T-helper 2 cell treated with Interferon-gamma antibody and Interleukin-4, amounts not matched to agents 5 μg/mL and 100 μg/mL, for 36 hours (primary cell): ENCODE measurements at places on chromosomes 4 and X.
A peak's percentile ranks its signal among the peaks of the same experiment; 100 is the strongest.

DNA sequence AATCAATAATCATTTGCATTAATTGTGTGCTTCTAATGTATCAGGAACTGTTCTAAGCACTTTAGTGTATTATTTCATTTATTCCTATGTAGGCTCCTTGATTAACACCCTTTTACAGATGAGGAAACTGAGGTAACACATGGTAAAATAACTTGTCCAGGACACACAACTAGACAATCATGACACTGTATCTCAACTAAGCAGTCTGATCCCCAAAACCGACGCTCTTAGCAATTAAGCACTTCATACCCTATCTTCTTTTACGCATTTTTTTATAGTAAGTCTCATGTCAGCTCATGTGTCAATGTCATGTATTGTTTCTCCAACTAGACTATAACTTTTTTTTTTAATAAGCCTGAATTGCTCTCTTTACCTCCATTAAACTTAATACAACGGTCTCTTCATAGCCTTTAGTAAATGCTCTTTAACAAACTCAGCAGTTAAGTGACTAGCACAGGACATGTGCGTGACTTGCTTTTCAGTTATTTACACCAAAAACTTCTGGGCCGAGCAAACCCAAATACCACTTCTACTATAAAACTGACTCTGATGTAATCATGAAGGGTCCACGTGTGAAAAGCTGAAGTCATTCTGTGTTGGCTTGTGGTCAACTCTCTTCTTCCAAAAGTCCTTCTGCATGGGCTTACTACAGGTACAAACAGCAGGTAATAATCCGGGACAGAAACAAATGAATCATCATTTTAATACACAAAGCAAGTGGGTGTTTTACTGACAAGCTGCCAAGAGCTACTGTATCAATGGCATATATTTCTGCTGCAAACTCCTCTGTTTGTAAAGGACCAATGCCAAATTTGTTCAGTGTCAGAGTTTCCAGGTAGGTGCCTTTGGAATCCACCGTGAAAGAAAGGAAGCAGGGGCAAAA lies 7.9 kb upstream of the AMBN start:
- no peak for DNase-seq

DNA sequence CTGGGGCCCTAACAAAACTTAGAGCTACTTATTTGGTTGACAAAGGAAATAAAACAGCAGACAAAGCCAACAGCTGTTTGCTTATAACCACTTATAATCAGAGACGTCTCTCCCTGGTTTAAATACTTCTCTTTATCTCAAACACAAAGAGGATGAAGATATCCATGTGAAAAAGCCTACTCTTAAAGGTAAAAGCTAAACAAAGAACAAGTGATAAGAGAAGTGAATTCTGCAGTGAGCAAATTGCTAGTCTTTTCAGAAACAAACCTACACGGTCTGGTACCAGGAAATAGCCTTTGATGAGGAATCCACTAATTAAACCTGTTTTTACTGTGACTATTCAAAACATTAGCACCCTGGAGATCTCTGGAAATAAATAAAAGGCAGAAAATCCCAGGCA lies 46.7 kb downstream of the GRIA3 start:
- no peak for DNase-seq

DNA sequence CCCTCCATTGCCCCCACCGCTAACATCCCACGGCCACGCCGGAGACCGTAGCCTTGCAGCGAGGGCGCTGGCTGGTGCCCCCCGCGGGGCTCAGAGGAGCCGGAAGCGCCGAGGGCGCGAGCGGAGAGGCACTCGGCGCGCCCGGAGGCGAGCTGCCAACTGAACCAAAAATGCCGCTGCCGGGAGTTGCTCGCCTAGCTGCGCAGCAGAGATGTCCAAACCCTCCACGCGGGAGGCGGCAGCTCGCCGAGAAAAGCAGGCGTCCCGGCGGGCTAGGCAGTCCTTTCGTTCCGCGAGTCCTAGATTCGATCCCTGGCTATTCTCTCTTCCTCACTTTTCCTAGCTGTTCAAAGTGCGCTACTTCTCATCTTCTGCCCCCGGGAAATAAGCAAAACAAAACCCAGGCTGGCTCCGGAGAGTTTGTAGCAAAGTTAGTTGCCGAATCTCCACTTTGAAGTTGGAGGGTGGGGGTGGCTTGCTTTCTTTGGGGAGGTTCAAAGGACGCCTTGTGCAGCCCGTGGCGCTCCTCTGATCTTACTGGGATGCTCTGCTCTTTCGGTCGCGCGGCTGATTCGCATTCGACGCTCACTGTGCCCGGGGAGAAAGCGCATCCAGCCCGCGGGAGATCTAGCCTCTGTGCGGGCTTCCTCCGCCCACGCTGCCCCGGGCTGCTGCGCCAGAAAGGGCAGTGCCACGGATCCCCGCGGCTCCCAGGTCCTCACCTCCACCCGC lies 723 bp downstream of the NKX6-1 start:
- DNase-seq: no peak

GRCh38 chrX:23964191-23964590 lies 56.4 kb downstream of the CXorf58 start:
- no peak for DNase-seq

DNA sequence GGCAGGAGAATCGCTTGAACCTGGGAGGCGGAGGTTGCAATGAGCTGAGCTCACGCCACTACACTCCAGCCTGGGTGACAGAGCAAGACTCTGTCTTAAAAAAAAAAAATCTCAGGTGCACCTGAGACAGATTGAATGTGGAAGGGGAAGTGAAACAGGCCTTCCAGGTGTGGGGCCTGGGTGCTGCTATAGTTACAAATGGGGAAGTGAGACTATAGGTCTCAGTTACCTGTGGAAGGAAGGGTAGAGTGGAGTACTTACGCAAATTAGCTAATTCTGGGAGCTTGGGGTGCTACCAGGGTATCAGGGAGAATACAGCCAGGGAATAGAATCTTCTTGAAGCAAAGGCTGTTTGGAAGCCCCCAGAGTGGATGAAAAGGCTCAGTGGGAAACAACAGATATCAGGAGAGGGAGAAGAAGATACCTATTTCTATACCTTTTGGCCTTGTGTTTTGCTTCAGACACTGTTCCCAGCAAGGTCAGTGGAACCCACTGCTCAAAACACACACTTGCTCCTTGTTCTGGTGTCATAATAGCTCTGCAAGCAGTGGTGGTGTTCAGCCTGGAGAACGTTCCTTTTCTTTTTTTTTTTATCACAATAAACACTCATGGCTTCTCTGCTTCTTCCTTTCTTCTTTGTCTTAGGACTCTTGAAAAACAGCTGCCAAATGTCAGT lies 7.0 kb downstream of the CD38 start:
- DNase-seq: no peak

- DNase-seq: no peak
These were observed 215.2 kb downstream of the CBR4 start for GRCh38 chr4:168794881-168795280.

- no peak for DNase-seq
These were observed 27.9 kb upstream of the WDR1 start for GRCh38 chr4:10144479-10144878.

DNA sequence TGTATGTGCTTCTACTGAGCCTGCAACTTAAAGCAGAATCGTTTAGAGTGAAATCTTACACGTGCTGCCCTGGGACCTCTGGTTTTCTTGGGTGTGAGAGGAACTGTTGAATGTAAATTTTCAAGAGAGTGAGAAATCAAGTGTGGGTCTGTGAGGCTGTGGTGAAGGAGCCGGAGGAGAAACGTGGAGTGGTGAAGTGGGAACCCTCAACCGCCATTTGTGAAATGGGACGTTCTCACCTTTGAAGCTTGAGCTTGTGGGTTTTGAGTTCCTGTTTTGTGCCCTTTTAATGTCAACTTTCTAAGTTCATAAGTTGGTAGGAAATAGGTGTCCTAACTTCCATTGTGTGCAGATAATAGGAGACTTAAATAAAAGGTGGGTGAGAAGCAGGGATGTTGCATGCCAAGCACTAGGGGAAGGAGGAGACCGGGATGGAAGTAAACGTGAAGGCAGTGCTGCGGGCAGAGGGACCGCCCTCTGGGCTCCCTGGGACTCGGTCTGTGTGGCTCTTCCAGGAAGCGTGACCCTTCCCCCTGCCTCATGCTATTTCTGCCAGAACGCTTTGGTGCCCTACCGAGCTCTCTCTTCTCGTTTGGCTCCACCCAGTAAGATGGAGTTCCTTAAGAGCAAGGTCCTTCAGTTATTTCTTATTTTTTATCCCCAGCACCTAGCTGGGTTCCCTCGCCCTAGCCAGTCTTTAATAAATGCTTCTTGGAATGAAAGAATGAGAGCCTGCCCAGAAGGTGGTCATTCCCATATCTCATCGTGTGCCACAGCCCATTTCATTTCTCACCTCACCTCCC lies 56.0 kb downstream of the TMEM131L start:
- peak; percentile 70 for DNase-seq

GRCh38 chr4:77921701-77922100 lies 59.1 kb downstream of the MRPL1 start:
- DNase-seq: no peak

DNA sequence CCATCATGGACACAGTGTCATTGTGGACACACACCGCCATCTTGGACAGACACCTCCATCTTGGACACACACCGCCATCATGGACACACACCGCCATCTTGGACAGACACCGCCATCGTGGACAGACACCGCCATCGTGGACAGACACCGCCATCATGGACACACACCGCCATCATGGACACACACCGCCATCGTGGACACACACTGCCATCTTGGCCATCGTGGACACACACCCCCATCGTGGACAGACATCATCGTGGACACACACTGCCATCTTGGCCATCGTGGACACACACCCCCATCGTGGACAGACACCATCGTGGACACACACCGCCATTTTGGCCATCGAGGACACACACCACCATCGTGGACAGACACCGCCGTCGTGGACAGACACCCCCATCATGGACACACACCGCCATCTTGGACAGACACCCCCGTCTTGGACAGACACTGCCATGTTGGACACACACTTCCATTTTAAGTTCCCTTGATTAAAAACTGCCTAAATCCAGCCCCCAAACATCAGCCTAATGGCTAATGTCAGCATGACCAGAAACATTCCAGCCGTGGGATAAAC lies 9.1 kb downstream of the ASMTL start:
- no peak for DNase-seq

- no peak for DNase-seq
These were observed 1697.8 kb upstream of the IGFBP7 start for GRCh38 chr4:58807843-58808615.

DNA sequence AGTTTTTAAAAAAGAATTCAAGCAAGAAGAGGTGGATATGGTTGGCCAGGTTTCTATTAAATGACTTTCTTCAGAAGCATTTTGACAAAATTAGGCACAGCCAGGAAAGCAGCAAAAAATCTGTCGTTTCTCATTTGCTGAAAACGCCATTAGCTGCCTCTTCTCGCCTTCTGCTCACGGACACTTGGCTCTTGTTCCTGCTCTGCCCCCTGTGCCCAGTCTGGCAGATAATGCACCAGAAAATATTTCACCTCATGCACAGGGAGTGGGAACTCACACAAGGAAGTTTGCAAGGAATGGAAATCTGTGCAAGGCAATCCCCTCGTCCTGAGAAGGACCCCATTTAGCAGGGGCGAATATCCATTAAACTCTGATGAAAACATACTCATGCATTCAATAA lies 260.0 kb downstream of the PACRGL start:
- DNase-seq: no peak

DNA sequence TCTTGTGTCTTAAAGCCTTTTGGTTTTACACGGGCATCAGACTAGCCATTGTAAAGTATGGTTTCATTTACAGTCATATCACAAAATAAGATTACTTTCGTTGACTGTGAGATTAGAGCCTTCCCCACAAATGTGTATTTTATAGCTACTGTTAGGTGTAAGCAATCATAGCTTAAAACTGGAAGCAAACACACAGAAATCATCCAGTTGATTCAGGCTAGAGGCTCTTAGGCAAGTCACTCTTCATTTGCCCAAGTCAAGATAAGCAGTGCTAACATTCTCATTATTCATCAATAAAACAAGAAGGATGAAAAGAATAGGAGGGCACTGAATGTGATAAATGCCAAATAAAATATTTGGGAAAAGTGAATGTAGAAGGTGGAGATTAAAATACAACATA lies 448.7 kb upstream of the FAM241A start:
- no peak for DNase-seq

DNA sequence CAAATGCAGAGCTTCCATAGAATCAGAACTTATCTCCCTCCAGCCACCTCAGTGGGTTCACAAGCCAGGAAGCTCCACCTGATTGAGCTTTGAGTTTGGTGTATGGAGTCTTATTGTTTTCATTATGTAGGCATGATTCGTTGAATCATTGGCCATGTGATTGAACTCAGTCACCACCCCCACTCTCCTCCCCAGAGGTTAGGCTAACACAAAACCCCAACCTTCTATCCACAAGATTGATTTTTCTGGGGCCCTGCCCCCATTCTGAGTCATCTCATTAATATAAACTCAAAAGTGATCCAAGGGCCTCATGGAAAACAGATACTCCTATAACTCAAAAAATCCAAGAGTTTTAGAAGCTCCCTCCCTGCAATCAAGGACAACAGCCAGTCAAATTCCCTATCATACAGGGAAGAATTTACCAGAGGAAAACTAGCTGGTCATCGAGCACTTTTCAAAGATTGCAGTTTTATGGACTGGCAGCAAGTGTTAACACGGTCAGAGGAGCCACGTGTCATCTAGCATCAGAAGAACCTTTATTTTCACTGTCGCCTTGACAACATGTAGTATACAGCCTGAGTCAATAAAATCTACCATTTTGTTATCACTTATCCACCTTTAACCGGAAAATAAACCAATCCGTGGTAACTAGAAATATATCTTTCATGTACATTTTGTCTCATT lies 35.9 kb upstream of the GUCY1B1 start:
- DNase-seq: no peak

DNA sequence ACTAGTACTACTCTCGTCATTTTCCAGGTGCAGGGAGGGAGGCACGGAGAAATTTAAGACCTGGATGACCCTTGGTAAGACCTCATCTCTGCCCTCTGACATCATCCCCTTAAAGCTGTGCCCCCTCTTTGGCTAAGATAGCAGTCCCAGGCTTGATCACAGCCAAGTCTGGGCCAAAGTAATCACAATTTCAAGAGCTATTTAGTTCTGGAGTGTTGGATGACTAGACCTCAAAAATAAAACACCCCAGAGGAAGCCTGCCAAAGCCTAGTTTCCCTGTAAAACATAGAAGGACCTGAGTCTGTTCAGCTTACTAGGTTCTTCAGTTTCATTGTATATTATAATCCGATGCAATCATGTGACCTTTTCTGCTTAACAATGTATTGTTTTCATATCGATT lies 144.6 kb upstream of the ARHGEF9 start:
- DNase-seq: no peak

GRCh38 chrX:135740681-135741149 lies 27.3 kb downstream of the CT45A1 start:
- DNase-seq: peak; percentile 24
